Activated naive CD8-positive, alpha-beta T cell treated with anti-CD3 and anti-CD28 coated beads, Interleukin-2, amount 10 ng/mL, durations not matched to agents 7 days and 5 days (primary cell): ENCODE measurements at places on chromosomes 5 and 9. TPM values are rescaled to one million over a fixed set of nuclear protein-coding genes. Genes with fewer than 3 reads are reported as not detected.

ANXA2R gene
- total RNA-seq = 39.2 TPM

DNA sequence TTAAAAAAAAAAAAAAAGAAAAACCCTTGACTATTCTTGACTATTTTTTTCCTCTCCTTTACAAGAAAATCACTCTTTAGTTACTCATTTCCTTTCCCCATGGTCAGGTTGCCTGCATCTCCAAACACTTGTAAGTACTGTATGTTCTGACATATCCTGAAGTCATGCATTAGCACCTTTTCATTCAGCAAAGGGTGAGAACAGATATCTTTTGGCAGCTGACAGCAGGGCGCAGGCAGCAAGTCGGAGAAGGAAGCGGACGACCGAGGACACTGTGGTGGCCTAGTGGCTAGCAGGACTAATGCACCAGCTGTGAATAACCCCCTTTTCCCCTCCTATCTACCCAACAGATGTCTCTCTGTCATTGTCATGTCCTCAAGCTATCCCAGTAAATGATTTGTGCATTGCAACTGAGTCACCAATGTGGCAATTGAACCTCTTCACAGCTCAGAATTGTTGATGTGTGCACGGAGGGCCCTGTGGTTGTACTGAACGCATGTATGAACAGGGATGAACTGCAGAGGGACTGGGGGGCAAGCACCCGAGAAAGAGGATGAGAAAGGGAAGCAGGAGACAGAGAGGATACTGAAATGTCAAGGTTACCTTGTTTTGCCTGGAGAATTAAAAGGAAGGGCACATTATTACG lies 996.0 kb upstream of the ARRDC3 start:
- DNase-seq = no peak

PIP5KL1 gene
- 1.5 TPM for total RNA-seq

- DNase-seq = no peak
Measured at GRCh38 chr5:140106101-140106500, 7.8 kb upstream of the PURA start.

DNA sequence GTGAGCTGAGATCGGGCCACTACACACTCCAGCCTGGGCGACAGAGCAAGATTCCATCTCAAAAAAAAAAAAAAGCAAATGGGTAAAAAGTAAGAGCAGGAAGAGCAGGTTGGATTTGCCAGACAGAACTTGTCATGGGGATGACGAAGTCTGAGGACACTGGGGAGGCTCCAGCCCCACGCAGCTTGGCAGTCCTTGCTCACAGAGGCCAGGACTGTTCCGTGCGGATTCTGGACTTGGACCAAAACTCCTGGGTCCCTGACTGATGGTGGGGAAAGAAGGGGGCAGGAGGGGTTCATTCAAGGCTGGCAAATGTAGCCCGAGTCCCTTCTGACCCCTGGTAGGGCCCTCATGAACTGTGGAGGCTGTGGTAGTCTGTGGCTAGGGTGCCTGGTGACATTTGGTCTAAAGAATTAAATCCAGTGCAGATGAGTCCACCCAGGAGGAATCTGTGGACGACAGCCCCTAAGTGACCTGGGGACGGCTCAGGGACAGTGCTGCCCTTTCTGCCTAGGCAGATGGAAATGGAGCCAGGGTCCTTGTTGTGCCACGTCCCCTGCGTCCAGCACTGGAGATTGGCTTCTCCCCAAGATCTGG lies 3.1 kb downstream of the FGD3 start:
- no peak for DNase-seq
